ENCODE measurements at places on chromosomes 12 and 14.

DNA sequence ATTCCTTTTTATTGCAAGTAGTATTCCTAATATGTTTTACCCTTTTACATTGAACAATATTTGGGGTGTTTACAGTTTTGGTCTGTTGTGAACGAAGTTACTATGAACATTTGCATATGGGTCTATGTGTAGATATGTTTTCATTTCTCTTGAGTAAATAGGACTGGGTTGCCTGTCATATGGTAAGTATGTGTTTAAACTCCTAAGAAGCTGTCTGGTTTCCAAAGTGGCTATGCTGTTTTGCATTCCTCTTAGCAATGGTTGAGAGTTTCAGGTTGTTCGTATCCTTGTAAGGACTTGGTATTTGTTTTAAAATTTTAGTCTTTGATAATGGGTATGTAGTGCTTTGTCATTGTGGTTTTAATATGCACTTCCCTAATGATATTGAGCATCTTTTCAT is 6.3 kb downstream of the METAP2 start:
- peak; percentile 62 for DNase-seq

DNA sequence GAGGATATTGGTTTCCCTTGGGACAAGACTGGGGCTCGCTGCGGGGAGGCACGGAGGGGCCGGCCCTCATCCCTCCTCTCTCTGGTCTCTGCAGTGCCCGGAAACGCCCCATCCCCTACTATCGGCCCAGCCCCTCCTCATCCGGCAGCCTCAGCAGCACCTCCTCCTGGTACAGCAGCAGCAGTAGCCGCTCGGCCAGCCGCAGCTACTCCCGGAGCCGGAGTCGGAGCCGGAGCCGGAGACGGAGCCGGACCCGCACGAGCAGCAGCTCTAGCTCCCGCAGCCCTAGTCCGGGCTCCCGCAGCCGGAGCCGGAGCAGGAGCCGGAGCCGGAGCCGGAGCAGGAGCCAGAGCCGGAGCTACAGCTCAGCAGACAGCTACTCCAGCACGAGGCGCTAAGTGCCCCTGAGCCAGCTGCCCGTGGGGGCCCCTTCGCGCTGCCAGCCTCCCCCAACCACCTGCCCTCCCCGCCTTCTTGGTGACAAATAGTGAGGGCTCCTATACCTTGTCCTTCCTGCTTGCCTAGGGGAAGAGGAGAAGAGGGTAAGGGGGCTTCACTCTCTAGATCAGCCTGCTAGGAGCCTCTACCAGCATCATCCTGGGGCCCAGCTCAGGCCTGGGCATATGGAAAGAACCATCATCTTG is 22.2 kb upstream of the HSPB8 start:
- DNase-seq = no peak

DNA sequence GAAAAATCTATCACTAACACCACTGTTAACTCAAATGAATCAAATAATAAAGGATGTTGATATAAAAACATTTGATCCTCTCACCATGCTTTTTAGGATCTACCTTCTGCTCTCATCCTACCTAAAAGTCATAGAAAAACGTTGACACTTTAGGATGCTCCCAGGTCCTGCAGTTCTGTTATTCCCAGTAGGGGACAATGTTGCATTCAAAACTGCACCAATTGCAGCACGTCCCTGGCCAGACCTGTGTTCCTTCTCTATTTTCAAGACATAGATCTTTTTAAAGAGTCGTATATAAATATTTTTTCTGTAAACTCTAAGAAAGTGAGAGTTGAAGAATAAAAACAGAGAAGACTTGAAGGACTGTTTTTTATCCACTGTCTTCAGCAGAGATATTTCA is 8.8 kb downstream of the AICDA start:
- no peak for DNase-seq

GRCh38 chr12:128823216-128823915 is 392 bp downstream of the SLC15A4 start:
- no peak for DNase-seq
